ENCODE measurements at places on chromosomes 16 and 17.

GRCh38 chr17:33517746-33518145, 224.7 kb upstream of the ASIC2 start:
- no peak for DNase-seq

- no peak for DNase-seq
Observed at GRCh38 chr17:50534222-50534978, 1.9 kb downstream of the EPN3 start.

DNA sequence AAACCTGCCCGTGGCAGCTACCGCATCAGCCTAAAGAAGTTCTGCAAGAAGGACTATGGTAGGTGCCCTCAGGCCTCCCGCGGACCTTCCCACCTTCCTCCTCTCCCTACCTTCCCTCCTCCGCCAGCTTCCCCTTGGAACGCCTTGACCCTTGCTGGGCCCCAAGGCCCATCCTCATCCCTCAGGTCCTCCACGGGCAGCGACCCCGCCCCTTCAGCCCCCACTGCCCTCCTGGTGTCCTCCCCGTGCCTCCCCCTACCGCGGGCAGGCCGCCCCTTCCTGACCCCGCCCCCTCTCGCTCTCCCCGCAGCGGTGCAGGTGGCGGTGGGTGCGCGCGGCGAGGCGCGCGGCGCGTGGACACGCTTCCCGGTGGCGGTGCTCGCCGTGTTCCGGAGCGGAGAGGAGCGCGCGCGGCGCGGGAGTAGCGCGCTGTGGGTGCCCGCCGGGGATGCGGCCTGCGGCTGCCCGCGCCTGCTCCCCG, 1.4 kb upstream of the TBC1D24 start:
- no peak for DNase-seq

DNA sequence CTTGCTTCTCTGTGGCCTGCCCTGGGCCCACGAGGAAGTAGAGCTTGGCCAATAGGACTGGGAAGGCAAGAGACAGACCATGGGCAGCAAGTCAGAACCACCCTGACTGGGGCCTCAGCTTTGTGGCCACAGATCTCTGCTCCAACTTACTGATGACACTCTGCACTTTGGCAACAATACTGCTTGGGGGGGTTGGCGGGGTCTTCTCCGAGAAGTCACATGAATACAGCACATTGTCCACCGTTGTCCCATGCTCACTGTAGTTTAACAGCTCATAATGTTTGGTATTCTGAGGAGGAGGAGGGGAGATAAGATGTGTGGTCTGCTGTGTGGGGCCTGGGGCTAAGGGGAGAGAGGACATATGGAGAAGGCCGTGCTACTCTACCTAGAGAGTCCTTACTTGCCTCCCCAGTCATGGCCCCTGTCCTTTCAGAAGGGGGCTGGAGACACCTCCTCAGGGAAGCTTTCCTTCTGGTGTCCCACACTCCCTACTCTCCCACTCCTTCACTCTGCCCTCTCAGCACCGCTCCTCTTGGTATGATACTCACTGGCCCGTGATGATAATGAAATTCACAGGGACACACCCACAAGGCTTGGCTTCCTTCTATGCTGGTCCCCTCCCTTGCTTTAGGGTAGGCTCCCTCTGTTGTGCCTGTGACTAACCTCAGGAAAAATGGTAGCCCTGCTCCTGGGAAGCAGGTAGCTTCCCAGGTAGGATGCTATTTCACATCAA, 4.0 kb upstream of the DHRS13 start:
- no peak for DNase-seq

DNA sequence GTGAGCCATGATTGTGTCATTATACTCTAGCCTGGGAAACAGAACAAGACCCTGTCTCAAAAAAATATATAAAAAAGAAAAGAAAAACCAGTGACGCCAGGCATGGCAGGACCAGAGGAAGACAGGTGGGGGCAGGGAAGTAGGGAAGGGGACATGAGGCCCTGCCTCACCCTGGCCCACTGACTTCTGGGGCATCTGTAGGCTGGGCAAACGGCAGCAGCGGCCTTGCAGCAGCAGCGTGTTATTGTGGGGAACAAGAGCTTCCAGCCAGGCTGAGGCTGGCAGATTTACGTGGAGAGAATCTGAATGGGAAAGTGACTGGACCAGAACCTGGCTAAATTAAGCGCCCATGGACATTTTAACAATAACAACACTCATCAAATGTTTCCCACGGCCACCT, 19.4 kb downstream of the CMTM4 start:
- no peak for DNase-seq

DNA sequence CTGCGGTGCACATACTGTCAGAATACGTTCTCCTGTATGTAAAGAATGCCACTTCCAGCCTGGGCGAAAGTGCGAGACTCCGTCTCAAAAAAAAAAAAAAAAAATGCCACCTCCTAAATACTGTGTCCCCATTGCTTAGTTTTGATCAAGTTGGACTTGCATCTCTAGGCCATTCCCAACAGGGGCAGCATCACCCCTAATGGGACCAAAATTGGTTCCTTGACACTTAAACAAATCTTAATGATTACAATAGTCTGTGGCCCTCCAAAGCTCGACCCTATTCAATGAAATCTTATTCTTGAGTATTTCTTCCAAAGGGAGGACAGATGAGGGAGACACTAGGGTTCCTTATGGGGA, 154.7 kb upstream of the PLCG2 start:
- no peak for DNase-seq

- DNase-seq, result no peak
Observed at GRCh38 chr17:64055183-64056142, 35.0 kb upstream of the ICAM2 start.

DNA sequence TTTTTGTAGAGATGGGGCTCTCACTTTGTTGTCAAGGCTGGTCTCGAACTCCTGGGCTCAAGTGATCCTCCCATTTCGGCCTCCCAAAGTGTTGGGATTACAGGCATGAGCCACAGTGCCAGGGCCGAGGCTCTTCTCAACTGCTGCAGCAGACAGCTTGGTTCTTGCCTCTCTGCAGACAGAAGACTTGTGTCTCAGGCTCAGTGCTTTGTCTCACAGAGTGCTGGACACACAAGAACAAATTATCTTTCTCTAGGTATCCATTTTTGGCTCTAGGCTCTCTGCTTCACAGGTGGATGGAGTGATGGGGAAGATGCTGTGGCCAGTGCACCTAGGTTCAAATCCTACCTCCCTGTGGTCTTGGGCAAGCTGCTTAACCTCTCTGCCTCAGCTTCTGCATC, 80.8 kb upstream of the RNU2-1 start:
- no peak for DNase-seq

DNA sequence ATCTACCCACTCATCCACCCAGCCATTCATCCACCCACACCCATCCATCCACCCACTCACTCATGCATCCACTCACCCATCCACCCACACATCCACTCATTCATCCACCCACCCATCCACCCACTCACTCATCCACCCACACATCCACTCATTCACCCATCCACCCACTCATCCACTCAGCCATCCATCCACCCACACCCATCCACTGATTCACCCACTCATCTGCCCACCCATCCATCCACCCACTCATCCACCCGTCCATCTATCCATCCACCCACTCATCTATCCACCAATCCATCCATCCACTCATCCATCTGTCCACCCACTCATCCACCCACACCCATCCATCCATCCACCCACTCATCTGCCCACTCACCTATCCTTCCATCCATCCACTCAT, 17.3 kb downstream of the NATD1 start:
- no peak for DNase-seq

DNA sequence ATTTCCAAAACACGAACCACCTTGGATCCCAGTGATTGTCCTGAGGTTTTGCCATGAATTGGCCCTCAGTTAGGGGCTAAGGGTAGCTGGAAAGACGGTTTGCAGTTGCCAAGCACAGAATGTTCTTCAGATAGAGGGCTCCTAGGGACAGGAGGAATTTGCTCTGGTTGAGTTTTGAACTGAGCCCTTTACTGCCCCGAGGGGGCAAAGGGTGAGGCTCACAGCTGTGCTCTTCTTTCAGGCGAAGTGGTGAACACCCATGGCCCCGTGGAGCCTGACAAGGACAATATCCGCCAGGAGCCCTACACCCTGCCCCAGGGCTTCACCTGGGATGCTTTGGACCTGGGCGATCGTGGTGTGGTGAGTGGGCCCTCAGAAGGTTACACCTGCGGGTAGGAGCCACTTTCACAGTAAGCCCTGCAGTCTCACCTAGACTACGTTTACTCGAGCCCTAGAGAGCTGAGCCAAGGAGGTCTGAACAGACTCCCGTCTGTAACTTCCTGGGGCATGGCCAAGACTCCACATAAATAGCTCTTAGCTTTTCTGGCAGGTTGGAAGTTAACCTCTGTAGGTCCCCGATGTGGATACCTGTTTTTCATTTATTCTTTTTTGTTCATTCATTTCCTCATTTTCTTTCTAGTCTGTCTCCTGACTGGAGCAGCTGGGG, 32.5 kb downstream of the NMT1 start:
- no peak for DNase-seq

- no peak for DNase-seq
Observed at GRCh38 chr16:70634861-70635260, 11.5 kb upstream of the IL34 start.

- DNase-seq, result no peak
Observed at GRCh38 chr16:14522671-14523070, 107.4 kb downstream of the PARN start.

- DNase-seq, result no peak
Observed at GRCh38 chr17:16980813-16981731, 9.2 kb upstream of the TNFRSF13B start.

DNA sequence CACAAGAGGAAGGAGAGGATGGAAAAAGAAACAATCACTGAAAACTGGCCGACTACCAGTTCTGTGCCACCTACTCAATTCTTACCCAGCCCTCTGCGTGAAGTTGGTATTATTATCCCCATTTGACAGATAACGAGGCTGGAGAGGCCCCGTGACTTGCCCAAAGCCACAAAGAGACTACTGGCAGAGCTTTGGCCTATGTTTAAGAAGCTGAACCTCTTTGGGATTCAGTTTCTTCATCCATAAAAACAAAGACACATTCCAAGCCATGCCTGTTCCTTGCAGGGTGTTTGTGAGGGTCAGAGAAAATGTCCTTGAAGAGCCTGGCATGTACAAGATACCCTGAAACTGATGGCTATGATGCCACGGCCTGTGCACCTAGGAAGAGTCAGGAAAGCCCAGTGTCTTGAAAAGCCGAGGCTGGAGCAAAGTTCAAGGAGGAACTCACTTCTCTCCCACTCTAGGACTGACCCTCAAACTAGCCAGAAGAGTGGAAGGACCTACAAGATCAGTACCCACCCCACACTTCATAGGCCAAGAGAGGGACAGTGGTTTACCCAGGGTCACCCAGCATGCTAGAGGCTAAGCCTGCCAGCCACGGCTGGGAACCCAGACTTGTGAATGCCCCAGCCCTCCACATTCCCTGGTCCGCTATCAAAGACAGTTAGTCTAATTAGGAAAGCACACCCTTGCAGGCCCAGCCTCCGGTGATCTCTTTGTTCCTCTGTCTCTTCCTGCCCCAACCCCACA, 1.6 kb upstream of the ACSF2 start:
- DNase-seq, result no peak

GRCh38 chr16:75289189-75289588, 37.8 kb upstream of the BCAR1 start:
- DNase-seq, result no peak

DNA sequence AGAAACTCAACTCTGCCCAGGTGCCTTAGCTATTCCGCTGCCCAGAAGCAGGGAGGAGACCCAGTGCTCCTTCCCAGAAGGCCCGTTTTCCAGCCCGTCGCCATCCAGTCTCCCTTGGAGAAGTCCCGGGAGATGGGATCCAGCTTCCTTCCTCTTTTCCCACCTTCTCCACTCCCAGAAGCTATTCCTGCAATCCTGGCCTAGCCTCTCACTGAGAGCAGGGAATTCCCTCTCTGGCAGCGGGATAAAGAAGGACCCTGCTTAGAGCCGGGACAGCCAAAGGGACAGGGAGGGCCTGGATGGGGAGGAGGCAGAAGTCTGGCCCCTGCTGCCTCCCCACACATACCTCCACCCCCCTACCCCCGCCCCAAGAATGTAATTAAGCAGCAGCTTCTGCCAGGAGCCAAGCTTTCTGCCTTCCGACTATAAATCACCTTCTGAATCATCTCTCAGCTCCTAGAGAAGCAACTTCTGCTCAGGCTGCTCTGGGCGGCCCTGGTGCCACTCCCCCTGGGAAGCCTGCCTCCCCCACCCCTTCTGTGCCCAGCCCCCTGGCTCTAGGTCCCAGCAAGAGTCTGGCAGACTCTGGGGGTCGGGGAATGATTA, 6.4 kb downstream of the WNT3 start:
- DNase-seq, result no peak

GRCh38 chr17:33127706-33128105, 136.1 kb downstream of the SPACA3 start:
- no peak for DNase-seq

DNA sequence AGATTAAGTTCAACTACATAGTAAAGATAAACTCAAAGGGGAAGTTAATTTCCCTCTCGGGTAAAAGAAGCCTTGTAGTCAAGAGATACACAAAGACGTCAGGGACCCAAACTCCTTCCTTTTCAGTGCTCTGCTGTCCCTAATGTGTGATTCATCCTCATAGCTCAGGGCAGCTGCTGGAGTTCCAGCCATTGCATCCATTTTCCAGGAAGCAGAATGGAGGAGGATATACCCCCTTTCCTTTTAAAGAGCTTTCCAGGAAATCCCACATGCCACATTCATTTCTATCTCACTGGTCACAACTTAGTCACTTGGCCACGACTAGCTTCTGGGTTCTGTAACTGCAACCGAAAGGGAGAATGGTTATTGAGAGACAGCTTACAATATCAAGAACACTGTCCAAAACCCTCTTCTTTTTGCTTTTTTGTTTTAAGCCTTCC, 95.3 kb downstream of the SOCS1 start:
- DNase-seq, result no peak

DNA sequence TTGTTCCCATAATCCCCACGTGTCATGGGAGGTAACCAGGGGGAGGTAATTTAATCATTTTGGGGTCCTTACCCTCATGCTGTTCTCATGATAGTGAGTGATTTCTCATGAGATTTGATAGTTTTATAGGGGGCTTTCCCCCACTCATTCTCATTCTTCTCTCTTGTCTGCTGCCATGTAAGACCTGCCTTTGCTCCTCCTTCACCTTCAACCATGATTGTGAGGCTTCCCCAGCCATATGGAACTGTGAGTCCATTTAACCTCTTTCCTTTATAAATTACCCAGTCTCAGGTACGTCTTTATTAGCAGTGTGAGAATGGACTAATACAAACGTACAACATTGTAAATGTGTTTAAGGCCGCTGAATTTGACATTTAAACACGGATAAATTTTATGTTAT, 35.5 kb upstream of the APOH start:
- no peak for DNase-seq

DNA sequence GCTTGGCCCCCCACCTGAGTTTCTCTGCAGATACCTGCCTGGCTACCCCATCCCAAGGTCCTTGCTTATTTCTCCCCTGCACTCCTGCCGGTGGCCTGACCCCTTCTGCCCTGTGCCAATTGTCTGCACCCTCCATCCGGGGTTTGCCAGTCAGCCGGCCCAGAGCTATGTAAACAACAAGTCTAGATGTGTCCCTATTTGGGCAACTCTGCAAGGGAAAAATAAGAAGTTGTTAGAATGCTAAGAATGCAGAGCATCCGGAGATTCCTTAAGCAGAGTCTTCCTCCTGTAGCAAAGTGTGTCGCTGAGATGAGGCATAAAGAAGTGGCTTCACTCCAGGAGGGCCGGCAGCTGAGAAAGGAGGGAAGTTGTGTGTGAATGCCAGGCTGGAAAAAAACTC, 46.6 kb downstream of the RGS9 start:
- no peak for DNase-seq

Data from CD4-positive, alpha-beta T cell (primary cell).